ENCODE measurements at places on chromosomes 2 and 18. TPM values are rescaled to one million over a fixed set of nuclear protein-coding genes. Genes with fewer than 3 reads are reported as not detected.

GPBAR1 gene
- total RNA-seq = 0.29 TPM

CFAP65 gene
- 0.16 TPM for total RNA-seq

GMPPA gene
- total RNA-seq = 38.3 TPM

MALT1 gene
- 10.3 TPM for total RNA-seq

GPR35 gene
- total RNA-seq = 0.61 TPM

All from A549 treated with Hydrocortisone at 1 μM for 4 hours (cell line).